ENCODE measurements at places on chromosomes 16 and 17.

DNA sequence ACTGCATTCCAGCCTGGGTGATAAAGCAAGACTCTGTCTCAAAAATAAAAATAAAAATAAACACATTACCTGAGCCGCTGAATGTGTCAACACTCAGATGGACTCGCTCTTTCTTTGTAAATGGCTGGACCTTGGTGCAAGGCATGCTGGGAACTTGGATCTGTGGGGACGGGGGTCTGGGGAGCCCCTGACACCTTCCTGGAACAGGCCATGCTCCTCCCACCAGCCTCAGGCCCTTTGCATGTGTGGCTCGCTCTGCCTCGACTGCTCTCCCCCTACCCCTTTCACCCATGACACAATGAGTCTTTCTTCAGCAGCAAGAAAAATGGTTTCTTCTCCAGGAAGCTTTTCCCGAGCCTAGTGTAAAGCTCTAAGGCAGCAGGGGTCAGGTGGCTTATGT lies 94.0 kb upstream of the CDH5 start:
- no peak for DNase-seq

DNA sequence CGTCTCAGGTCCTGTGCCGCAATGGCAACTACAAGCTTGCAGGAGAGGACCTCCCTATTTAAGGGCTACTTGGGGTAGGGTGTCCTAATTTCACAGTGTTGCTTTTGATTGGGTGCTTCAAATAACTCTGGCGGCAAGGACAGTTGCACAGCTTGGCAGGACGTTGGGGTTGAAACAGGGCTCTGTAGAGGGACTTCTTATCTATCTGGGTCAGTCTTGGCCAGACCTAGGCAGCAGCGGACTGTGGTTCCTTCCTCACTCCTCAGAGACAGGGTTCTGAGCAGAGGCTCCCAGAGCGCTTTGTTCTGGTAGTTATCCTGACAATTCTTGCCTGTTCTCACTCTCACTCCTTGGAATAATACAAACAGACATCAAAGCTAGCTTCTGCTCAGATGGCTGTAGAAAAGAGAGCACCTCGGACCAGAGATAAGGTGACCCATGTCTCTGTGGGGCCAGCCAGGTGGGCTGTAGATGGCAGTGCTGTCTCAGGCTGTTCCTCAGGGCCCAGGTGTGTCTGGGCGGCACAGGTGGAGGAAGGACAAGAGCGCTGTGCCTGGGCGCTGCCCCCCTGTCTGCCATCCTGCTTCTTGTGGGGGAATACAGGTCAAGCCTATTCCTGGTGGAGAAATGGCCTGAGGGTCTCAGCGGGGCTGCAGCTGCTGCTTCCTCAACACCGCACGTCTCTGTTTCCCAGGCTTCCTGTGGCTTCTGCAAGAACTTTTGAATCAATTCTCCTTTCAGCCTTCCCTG lies 61.0 kb downstream of the PLD6 start:
- DNase-seq: no peak

- no peak for DNase-seq
These were observed 190.3 kb upstream of the ANKFN1 start for GRCh38 chr17:55962951-55963401.

GRCh38 chr17:43314611-43315011 lies 80.8 kb upstream of the RNU2-1 start:
- DNase-seq: no peak

DNA sequence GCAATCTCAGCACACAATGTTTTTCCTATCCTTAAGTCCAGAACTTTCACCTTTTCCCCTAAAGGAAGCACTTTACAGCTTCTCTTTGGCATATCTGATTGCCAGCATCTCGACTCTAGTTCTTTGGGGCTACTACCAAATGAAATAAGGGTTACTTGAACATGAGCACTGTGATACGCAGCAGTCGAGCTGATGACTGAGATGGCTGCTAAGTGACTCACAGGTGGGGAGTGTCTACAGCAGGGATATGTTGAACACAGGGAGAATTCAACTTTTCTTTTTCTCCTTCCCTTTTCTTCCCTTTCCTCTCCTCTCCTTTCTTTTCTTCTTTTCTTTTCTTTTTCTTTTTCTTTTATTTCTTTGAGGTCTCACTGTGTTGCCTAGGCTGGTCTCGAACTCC lies 334.8 kb downstream of the MAF start:
- no peak for DNase-seq

GRCh38 chr16:74070237-74070636 lies 226.4 kb upstream of the PSMD7 start:
- DNase-seq: no peak

DNA sequence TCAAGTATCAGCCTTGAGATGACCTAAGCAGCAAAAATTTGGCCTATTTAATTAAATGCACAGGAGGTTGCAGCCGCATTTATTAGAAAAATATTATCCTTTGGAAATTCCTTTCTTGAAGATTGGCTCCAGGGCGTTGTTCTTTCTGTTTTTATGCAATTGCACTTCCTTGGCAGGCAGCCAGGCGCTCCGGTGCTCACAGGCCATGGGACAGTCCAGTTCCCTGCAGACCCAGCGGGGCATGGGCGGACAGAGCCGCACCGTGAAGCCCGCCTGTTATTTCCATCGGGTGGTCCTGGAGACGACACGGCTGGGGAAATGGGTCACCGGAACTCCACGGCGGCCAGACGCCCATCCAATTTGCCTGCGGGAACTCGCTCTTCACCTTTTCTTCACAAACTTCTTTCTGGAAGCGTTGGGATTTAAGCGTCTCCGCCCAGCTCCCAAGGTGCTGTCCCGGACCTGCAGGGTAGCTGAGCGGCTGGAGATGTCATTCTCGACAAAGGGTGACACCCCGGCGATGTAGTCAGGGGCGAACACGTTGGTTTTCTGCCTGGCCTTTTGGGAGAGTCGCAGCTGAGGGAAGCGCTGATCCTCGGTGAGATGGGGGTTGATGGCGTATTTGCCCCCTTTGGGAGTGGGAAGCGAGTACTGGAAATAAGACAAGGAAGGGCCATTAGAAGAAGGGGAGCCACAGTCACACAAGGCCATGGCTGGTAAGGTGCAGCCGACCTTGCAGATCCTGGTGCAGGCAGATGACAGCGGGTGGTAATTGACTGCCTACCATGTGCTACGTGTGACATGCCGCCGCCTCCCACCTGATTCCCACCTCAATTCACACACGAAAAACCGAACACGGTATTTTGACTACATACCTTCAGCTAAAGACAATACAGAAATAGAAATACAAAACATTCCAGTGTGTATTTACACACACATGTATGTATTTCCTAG lies 12.5 kb downstream of the NOB1 start:
- DNase-seq: no peak

GRCh38 chr17:70310221-70310672 lies 140.9 kb downstream of the KCNJ2 start:
- no peak for DNase-seq

DNA sequence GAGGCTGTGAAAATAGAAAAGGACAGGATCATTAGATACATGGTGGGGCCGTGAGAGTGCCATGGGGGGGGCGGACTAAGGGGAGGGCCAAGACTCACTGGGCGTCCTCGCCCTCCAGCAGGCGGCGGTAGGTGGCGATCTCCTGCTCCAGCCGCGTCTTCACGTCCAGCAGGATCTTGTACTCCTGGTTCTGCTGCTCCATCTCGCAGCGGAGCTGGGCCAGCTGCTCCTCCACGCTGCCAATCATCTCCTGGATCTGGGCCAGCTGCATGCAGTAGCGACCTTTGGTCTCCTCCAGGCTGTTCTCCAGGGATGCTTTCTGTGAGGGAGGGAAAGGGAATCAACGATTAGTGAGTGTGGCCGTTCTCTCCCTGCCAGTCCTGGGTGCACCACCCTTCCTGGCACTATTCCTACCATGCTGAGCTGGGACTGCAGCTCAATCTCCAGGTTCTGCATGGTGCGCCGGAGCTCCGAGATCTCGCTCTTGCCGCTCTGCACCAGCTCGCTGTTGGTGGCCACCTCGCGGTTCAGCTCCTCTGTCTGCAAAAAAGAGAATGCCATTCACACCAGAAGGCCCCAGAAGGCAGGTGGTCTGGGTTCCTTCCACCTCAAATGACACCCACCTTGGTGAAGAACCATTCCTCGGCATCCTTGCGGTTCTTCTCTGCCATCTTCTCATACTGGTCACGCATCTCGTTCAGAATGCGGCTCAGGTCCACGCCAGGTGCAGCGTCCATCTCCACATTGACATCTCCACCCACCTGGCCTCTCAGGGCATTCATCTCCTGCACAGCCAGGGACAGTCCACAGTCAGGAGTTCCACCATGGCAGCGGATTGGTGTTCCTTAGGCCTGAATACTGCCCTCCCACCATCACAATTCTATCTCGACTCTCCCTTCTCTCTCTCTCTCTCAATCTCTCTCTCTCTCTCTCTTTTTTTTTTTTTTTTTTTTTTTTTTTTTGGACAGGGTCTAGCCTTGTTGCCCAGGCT lies 3.3 kb downstream of the KRT14 start:
- DNase-seq: no peak

GRCh38 chr17:45347444-45347843 lies 30.6 kb upstream of the MAP3K14 start:
- no peak for DNase-seq

- no peak for DNase-seq
These were observed 1.6 kb upstream of the LDAF1 start for GRCh38 chr16:21156767-21157467.

- DNase-seq: no peak
These were observed 151.9 kb downstream of the MSI2 start for GRCh38 chr17:57408071-57408811.

- DNase-seq: no peak
These were observed 21.9 kb upstream of the CAPN15 start for GRCh38 chr16:505479-506245.

- DNase-seq: no peak
These were observed 37.7 kb upstream of the ABCA6 start for GRCh38 chr17:69179227-69179952.

DNA sequence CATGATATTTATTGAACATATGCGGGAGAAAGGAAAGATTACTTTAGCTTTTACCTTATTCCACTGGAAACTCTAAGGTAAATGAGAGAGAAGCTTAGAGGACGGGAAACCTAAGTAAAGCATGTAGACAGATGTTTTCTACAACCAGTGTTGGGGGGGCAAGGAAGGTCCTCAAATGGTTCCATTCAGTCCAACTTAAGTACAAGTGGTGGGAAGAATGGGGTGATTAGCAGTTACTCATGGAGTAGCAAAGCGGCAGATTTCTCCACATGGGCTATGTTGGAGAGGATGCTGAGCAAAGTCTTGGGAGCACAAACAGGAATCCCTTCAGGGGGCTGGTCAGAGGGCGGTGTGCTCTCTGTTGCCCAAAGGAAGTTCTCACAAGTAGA lies 78.6 kb downstream of the YPEL2 start:
- no peak for DNase-seq
